ENCODE measurements at places on chromosomes 5 and 9. TPM values are rescaled to one million over a fixed set of nuclear protein-coding genes. Genes with fewer than 3 reads are reported as not detected.

DNA sequence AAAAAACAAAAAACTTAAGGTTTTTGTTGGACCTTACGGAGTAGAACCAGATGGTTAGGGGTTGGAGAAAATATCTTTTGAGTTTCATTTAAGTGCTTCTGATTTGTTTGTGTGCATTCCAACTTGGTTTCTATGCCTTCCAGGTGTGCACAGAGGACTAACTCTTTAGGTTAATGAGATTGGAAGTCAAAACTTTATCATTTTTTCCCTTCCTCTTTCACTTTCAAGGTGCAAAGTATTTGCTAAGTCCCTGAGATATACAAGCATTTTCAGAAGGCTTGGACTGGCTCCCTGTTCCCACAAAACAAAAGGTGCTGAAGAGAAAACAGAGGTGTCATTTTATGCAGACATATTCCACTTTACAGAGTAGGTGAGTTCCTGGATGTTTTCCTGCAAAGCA, 30.3 kb upstream of the CER1 start:
- no peaks in the 10 kb centered on the region for H3K36me3 ChIP-seq
- no peak overlapping the region for H3K27ac ChIP-seq
- no peaks in the 10 kb centered on the region for H3K27me3 ChIP-seq

The PCDHGA4 gene
- total RNA-seq: 6.8 TPM

The CKMT2 gene
- total RNA-seq: 1.4 TPM

The SLC34A1 gene
- not detected for total RNA-seq

The CER1 gene
- total RNA-seq: not detected

Data from osteoblast (primary cell).